ENCODE measurements at places on chromosomes 11 and 22.

DNA sequence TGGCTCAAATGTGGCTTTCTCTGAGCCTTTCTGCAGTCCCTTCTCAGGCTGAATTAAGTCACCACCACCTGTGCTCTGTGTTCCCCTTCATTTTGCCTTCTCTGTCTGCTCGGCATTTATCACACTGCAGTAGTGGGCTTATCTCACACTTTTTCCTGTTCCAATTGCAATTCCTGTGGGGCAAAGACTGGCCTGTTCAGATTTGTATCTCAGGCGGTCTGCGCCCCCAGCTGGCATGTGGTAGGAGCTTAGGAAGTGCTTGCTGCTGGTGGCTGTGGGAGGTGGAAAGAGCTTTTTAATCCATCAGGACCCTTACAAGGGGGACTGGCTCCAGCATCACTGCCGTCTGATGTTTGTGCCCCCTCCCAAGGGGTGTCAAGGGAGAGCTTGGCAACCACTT lies 21.2 kb downstream of the BMAL1 start:
- DNase-seq: no peak

DNA sequence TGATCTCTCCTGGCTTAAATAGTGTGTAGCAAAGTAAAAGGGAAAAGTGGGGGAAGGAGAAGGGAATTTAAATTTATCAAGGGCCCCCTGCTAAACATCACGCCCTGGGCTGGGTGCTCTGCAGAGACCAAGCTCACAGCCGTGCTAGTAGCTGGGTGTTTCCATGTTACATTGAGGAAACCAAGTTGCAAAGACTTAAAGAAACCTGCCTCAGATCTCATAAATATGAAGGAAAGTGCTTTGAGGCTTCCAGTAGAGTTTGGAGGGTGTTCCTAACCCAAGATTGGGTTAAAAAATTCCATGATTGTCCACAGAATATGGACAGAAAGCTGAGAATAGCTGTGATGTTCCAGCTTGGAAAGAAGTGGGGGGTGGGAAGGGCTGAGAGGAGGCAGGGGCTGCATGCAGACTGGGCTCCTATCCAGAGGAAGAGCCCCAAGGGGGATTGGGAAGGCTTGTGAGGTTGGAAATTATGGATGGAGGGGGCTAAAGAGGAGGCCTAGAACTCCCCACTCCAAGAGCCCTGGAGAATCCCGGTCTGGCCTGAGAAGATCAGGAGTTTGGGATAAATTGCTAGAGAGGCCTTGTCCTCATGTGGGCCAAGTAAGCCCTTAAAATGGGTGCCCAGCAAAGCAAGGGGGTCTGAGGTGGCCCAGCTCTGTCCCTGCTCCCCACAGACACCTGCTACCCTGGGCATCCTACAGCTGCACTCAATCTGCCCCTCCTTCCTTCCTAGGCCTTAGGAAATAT lies 25.0 kb upstream of the OAF start:
- no peak for DNase-seq

GRCh38 chr11:95245038-95245437 lies 14.0 kb upstream of the SESN3 start:
- peak; percentile 29 for DNase-seq

DNA sequence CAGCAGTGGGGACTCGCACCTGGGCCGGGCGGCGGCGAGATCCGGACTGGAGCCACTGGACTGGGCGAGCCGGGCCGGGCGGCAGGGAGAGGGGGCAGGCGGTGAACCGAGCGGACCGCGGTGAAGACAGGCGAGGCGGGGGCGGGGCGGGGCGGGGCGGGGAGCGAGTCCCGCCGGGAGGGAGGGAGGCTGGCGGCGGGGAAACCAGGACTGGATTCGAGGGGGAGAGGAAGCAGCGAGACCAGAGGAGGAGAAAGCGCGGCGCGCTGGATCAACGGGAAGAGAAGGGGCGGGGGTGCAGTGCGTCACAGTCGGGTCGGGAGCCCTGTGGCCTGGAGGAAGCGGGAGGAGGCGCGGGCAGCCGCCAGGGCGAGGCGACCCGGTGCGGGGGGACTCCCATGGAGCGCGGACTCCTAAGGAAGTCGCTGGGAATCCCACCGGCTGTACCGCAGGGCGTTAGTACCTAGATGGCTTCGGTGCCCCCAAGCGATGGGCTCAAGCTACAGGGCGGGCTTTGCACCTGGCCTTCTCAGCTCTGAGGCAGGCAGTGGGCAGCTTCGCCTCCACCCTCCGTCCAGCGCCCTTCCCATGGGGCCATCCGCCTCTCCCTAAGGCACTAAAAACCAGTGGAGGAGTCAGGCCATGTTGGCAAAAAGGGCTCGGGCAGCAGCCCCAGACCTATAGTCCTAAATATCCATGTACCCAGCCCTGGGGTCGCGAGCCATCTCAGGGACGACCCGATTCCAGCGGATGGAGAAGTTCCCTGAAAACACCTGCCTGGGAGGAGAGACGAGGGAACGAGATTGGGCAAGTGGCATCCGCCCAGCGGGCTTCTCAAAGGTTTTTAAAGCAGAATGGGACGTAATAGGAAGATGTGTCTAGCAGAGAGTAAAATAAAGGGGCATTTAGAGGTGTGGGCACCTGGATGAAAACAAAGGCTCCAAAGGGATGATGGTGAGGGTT lies at the start of gene TMEM121B:
TSS of gene TMEM121B (minus strand) at position 128 of the 963 bp plus-strand sequence. CDS start 233 bp downstream, outside the sequence.
- peak; percentile 23 for DNase-seq

DNA sequence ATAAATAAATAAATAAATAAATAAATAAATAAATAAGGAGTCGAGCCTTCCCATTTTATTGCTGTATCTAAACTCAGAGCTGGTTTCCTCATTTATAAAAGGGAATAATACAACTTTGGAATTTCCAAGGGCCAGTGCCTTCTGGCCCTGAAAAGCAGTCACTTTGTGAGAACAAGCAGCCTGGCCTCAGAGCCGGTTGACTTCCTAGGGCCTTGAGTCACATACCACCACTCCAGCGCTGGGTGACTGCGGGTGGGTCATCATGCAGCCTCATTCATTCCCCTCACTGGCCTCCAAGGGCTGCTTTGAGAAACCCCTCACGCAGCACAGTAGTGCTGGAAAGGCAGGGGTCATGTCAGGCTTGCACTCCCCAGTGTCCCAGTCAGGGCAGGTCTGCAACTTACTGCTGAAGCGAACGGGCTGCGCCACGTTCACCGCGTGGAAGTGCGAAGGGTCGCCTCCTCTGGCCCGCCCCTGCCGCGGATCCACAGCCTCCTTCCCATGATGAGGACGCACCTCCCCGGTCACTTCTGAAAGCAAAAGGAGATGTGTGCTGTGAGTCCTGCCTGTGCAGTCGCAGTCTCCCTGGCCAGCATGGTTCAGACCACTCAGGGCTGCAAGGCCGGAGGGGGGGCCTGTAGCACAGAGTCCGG lies 54.4 kb downstream of the DGCR2 start:
- no peak for DNase-seq

DNA sequence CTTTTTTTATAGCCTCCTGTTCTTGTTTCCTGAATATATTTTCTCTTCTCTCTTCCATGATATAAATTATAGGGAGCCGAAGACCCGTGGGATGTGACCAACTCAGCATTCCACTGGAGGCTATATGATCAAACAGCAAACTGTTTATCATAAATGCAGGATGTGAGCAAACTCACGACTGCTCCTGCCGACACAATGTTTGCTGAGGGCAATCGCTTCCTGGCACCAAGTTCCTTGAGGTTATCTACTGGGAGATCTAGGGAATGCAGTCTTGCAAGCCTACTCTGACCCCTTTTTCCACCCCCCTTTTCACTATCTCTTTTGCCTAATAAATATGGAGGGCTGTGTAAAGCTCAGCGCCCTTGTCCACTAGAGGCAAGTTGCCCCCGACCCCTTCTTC lies 13.5 kb upstream of the PLAAT4 start:
- no peak for DNase-seq

- DNase-seq: no peak
Measured at GRCh38 chr11:92451063-92451462, 226.4 kb downstream of the FAT3 start.
